ENCODE measurements at places on chromosomes 4 and X. TPM values are rescaled to one million over a fixed set of nuclear protein-coding genes. Genes with fewer than 3 reads are reported as not detected.

The KLF8 gene
- total RNA-seq, result 20.5 TPM

GRCh38 chrX:149493567-149494562, 11.2 kb downstream of the IDS start:
- DNase-seq, result no peak

GRCh38 chr4:187474238-187474637, 521.3 kb upstream of the ZFP42 start:
- no peak for DNase-seq

DNA sequence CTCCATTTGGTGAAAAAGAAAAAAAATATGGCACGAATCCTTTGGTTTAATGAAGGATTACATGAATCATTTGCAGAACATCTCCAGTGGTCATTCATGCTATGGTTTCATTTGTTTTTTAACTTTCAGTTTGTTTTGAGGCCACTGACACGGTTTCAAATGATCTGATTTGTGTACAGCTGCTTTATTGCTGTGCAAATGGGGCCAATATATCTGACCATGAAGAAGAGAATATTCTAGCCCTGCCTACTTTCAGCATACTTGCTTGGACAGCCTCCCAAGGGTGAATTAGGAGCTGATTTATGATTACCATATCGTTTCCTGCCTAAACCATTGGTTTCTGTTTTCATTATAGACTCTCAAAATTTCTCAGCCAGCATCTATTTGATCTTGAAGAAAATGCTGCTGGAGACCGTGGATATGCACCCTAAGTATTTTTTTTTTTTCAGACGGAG, 30.7 kb downstream of the SPARCL1 start:
- DNase-seq, result no peak

All from posterior vena cava (tissue), 2 donors.